Stomach (tissue), 19 donors: ENCODE measurements at places on chromosomes 2 and 18.

- DNase-seq = no peak
Observed at GRCh38 chr2:119671016-119671415, 8.0 kb upstream of the TMEM177 start.

- DNase-seq = no peak
Observed at GRCh38 chr2:207129821-207130220, 35.9 kb downstream of the KLF7 start.

- DNase-seq = no peak
Observed at GRCh38 chr2:150303281-150303680, 184.2 kb downstream of the RND3 start.

DNA sequence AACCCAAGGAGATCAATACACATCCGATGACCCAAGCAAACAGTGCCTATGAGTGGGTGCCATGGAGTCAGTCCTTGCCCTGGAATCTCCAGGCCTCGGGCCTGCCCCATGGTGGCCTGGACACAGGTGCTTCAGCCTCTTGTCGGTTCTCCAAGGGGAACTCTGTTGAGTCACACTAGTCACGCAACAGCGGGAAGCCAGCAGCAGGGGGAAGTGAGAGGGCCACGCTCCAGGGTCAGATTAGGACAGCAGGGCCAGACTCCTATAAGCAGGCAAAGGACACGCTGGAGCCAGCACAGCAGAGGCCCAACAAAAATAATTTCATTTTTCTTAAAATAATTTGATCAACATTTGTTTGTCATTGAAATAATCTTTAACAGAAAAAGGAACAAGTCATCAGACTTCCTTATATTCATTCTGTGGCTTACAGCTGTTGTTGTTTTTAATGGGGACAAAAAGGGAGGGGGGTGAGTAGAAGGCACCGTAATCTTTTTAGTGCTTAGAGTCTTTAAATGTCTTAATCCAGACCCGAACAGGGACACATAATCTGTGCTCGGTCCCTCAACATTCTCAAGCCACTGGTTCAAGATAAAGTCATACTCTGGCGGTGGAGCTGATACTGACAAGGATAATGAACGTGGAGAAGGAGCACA is 16.4 kb upstream of the ARMC9 start:
- peak; percentile 42 for DNase-seq

- no peak for DNase-seq
Observed at GRCh38 chr18:40606996-40607395, 1348.0 kb upstream of the PIK3C3 start.

DNA sequence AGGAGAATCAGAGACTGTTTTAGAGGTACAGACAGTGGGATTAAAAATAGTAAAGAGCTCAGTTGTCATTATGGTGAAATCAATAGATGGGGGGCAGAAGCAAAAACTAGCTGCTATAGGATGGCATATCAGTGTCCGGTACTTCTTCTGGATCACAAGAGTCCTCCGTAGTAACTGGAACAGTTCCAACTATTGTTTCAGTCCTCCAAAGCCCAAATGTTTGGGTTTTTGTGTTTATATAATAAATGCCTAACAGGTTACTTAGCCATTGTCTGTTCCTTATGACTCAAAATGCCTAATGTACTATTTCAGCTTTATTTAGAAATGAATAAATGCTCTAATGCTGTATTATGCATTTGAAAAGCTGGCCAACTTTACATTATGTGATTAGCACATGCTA is 401.2 kb downstream of the PTH2R start:
- DNase-seq = no peak

- DNase-seq = no peak
Observed at GRCh38 chr2:217853961-217854360, 148.8 kb downstream of the TNS1 start.

DNA sequence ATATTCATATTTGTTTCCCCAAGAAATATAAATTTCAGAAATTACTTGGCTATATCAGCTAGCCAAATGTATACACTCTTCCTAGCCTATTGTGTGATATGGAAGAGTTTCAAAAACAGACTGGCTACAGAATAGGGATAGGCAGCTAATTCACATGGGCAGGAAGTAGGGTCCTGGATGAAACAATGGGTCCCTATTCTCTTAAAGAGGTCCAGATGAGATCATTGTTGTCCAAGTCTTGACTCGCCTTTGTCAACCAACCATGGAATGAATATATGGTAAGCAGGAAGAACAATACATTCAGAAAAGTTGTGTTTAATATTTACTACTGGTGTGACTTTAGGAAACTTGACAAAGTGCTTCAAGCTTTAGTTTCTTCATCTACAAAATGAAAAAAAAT is 319.9 kb downstream of the NBAS start:
- DNase-seq = no peak

DNA sequence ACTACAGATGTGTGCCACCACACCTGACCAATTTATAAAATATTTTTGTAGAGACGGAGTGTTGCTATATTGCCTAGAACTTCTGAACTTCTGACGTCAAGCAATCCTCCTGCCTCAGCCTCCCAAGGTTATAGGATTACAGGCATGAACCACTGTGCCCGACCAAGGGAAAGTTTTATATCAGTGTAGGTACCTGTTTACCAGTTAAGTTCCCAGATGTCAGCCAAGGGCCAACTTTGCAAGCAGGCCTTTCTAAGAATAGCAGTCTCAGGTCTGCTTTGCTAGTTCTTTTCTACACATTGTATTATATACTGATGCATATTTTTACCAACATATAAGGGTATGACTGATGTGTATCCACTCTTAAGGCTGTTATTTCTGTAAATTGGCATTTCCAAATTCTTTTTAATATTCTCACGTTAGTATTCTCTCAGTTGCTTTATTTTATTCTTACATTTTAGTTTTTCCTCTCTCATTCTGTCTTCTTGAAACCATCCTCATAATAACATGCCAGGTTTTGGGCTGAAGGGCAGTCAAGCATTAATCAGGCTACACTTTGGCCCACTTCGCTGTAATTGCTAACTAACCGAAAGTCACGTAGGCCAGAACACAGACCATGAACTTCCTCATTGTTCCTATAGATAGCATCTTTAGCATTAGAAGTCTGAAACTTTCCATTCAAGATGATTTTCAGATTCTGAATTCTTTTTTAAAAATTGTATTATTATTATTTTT is 25.0 kb upstream of the CXXC1 start:
- no peak for DNase-seq

DNA sequence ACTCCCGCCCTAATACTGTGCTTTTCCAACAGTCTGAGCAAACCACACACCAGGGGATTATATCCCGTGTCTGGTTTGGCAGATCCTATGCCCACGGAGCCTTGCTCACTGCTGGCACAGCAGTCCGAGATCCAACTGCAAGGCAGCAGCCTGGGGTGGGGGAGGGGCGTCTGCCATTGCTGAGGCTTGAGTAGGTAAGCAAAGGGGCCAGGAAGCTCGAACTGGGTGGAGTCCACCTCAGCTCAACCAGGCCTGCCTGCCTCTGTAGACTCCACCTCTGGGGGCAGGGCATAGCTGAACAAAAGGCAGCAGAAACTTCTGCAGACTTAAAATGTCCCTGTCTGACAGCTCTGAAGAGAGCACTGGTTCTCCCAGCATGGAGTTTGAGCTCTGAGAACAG is 44.2 kb downstream of the LNPK start:
- DNase-seq = no peak
